ENCODE measurements at places on chromosomes 4 and X.

DNA sequence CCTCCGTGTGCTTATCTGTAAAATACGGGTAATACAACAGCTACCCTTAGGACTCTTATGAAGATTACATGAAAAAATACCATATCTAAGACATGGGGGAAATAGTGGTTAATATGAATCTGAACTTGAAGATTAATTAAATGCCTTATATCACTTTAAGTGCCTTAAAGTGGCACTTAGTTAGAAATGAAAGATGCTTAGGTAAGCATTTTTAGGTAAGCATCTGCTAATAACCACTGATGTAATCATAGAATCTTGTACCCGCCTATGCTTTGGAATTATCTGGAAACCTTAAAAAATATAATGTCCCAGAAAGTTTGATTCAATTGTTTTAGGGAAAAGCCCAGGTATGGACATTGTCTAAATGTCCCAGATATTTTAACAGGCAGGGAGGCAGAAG lies 12.2 kb downstream of the CLNK start:
- no peak overlapping the region for H3K27ac ChIP-seq
- no peaks in the 10 kb centered on the region for H3K27me3 ChIP-seq
- H3K4me1 ChIP-seq: no peaks in the 10 kb centered on the region
- no peaks in the 10 kb centered on the region for H3K36me3 ChIP-seq

DNA sequence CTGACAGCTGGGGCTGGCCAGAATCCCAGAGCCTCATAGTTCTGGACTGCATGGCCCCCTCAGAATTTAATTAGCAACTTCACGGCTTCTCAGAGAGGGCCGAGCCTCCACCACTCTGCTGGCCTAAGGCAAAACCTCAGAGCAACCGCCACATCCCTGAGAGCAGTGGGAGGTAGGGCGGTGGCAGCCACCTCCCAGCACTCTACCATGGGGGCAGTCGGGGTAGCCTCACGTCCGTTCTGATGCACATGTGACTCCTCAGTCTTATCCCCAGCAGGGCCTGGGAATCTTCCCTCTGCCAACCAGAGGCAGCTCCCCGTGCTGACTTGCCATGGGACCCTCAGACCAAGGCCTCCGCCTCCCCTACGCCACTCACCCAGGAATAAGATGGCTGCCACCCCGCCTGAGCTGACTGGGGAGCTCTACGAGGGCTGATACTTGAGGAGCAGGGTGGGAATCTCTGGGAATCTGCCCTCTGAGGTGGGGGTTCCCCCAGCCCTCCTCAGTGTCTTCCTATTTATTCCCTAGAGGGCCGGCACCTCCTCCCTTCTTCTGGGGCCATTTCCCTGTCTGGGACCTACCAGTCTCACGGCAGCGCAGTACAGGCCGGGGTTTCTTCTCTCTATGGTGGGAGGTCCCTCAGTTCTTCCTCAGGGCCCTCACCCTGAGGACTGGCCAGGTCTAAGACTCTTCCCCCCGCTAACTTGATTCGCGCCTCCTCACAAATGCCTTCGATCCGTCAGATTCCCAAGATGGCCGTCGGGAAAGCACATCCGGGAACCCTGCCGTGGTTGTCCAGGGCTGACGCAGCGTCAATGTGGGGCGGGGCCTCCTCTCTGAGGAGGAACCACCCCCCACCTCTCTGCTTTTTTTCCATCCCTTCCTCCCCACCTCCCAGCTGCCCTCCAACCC lies at the start of gene MAGEC2:
TSS of gene MAGEC2 (minus strand) at position 769 of the 912 bp plus-strand sequence. CDS start 1,303 bp downstream, outside the sequence.
- no peak within 1 kb of the TSS for H3K27ac ChIP-seq
- H3K36me3 ChIP-seq: no peaks in the 10 kb centered on the region
- no peak within 1 kb of the TSS for H3K4me3 ChIP-seq

DNA sequence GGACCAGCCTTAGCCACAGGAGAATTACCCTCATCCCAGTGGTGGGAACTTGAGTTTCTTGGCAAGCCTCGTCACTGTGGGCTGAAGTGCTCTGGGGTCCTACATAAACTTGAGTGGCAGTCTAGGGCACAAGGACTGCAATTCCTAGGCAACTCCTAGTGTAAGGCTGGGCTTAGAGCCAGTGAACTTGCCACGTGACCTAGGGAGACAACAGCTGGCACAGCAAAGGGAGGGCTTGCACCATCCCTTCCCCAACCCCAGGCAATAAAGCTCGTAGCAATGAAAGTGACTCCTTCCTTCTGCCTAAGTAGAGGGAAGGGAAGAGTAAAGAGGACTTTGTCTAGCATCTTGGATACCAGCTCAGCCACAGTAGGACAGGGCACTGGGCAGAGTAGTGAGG lies 81.8 kb downstream of the TEX11 start:
- no peak for DNase-seq
- no peaks in the 10 kb centered on the region for H3K27me3 ChIP-seq
- no peaks in the 10 kb centered on the region for H3K4me1 ChIP-seq
- H3K4me3 ChIP-seq: no peak overlapping the region

DNA sequence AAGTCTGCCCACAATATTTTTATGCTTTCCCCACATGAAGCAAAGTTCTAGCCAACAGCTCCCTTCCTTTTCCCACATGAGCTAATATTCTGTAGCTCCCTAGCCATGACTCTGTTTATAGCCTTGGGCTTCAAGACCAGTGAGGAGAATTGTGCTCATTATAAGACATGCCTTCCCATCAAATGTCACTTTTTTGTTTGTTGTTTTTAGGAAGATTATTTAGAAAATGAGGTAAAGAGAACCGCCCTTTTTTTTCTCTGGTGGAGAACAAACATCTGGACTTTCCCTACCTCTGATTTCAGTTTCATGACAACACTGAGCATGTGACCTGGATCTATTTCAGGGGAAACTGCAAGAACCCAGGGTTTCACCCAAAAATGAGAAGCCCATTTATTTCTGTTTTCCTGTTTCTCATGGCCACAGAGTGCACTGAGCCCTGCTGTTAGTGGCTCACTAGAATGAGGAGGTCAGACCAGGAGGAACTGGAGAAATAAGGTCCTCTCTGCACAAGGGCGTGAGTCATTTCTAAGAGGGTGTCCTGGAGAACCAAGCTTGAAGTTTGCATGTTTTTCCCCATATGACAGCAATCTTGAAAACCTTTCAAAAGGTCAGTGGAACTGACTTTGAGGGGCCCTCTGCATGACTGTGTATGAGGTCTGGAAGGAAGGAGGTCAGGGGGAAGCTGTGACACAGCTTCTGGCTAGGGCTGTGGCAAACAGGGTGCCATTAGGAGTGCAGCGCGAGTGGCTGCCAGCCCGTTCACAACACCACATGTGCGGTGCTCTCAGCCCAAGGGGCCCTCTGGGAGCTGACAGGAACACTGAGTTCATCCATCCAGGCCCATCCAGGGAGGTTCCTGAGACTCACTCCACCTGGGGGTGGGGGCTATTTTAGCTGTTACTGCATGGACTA lies 55.2 kb downstream of the CHST7 start:
- H3K4me3 ChIP-seq: no peak overlapping the region
- peaks cover 10% of the 10 kb centered on the region for H3K4me1 ChIP-seq
- DNase-seq: no peak
- H3K36me3 ChIP-seq: peaks cover 11% of the 10 kb centered on the region
- no peak overlapping the region for H3K27ac ChIP-seq

- H3K4me3 ChIP-seq: no peak overlapping the region
- no peaks in the 10 kb centered on the region for H3K36me3 ChIP-seq
- H3K27me3 ChIP-seq: no peaks in the 10 kb centered on the region
- H3K27ac ChIP-seq: no peak overlapping the region
- no peak for DNase-seq
Observed at GRCh38 chrX:39626749-39627148, 471.0 kb downstream of the BCOR start.

DNA sequence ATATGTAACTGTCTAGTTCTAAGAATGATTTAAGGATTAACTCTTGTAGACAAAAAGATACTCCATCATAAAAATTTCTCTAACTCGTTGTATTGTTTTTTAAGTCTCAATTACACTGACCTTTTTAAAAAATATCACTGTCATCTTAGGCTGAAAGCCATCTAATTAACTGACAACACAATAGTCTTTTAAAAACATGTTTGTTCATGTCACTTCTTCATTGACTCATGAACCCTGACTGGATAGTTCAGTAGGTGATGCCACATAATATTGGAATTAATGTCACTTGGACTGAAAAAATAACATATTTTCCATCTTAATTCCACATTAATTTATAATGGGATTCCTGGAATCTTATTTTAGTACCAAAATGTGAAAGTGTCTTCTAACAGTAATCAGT lies 179.3 kb downstream of the ADGRL3 start:
- no peaks in the 10 kb centered on the region for H3K36me3 ChIP-seq
- no peaks in the 10 kb centered on the region for H3K27me3 ChIP-seq
- H3K4me3 ChIP-seq: no peak overlapping the region
- H3K4me1 ChIP-seq: peaks cover 13% of the 10 kb centered on the region
- no peak for DNase-seq

- no peaks in the 10 kb centered on the region for H3K27me3 ChIP-seq
- H3K27ac ChIP-seq: no peak overlapping the region
- H3K4me1 ChIP-seq: peaks cover 12% of the 10 kb centered on the region
Observed at GRCh38 chr4:39730072-39730471, 32.1 kb downstream of the UBE2K start.

DNA sequence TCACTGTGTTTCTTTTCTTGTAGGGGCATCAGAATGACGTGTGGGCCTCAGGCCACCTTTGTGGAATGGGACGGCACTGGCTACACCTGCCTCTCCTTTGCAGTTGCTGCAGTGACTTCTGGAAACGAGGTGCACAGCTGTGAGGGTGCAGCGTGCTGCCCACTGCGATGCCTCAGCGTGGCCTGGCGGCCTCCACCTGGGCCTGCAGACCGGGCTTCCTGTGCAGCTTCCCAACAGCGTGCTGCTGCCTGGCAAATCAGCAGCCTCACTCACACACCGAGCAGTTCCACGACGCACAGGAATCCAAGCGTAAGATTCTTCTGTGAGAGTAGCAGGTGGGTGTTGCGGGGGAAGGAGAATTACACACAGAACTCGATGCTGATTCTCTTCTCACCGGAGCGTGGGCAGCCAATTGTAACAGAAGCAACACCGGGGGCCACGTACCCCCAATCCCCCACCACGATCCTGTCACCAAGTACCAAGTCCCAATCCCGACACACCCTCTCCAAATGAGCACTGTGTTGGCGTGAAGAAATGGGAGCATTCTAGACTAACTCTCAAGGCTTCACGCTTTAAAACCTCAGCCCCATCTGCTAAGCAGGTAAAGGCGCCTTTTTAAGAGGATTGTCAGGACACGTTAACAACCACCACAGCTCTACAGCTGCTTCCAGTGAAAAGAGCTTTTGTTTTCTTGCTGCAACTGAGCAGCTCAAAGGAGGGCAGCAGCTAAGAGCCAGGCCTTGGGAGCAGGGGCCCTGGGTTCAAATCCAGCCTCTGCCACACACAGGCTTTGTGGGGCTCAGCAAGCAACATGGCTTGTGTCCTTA lies 16.9 kb downstream of the WDR1 start:
- peaks cover 45% of the 10 kb centered on the region for H3K4me1 ChIP-seq
- no peak for DNase-seq
- H3K4me3 ChIP-seq: no peak overlapping the region
- peaks cover 29% of the 10 kb centered on the region for H3K36me3 ChIP-seq
- no peak overlapping the region for H3K27ac ChIP-seq

DNA sequence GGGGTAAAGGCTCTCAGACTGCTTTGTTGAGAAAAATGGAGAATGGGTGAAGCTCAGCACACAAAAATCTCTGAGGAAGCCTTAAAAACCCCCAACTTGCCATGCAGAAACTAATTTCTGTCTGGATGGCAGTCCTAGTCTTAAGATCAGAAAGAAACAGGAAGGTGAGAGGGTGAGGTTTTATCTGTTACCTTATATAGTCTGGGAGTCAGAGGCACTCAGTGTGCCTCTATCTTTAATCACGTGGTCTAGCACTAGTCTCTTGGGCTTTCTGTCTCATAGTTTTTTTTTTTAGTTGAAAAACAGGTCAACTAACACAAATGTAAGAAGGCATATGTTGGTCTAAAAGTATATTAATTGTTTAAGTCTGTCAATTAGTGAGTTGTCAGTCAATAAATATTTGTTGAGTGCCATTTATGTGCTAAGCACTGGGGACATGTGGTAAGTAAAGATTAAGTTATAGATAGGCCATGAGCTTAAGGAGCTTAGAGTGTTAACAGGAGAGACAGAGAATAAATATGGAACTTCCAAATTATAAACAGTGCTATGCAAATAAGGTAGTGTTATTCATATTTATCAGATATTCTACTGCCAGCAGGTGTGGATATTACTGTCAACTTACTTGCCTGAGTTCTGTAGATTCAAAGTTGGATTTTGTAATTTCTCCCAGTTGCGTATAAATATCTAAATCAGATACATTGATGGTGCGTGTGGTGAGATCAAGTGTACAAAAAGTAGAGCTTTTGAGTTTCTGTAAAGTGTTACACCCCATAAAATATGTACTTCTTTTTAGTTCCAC lies 7.0 kb downstream of the CYBB start:
- no peaks in the 10 kb centered on the region for H3K36me3 ChIP-seq
- no peaks in the 10 kb centered on the region for H3K4me1 ChIP-seq
- H3K27ac ChIP-seq: no peak overlapping the region

DNA sequence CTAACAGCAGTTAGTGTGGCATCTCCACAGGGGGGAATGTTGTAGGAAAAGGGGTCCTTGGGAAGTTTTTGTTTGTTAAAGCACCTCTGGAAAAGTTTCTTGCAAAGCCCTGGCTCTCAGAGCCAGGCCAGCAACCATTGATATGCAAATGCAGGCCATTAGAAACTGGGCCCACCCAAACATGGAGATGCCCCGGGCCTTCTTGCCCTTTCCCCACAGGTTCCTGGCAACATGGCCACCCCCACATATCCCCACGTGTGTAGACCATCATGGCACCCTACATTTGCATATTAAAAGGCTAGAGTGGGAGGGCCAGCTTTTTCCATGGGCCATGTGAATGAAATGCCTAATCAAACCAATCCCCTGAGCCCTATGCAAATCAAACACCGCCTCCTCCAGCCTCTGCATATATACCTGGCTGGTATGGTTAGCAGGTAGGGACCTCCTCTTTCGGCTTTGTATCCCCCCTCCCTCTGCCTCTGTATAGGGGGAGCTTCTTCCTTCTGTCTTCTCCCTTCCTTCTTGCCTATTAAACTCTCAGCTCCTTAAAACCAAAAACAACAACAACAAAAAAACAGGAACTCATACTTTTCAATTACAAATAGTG lies 44.0 kb upstream of the ZCCHC13 start:
- H3K4me3 ChIP-seq: no peak overlapping the region
- peaks cover 36% of the 10 kb centered on the region for H3K36me3 ChIP-seq

DNA sequence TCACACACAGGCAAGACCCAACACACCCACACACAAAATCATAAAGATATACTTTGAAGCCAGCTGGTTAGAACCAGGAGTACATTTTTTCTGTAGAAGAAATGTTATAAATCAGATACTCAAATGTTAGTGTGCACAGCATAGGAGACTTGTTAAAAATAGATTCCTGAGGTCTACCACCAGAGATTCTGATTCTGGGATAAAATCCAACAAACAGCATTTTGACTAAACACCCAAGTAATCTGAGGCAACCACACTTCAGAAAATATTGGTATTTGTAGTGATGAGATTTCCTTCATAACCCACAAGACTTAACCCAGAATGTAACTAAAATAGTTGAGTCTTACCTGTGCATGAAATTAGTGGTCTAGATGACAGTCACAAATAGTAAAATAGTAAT lies 301.8 kb downstream of the HNRNPD start:
- H3K36me3 ChIP-seq: no peaks in the 10 kb centered on the region
- no peak overlapping the region for H3K27ac ChIP-seq
- no peaks in the 10 kb centered on the region for H3K4me1 ChIP-seq
- no peak overlapping the region for H3K4me3 ChIP-seq

- H3K36me3 ChIP-seq: no peaks in the 10 kb centered on the region
- peaks cover 71% of the 10 kb centered on the region for H3K4me1 ChIP-seq
- H3K27ac ChIP-seq: peak overlapping the region; percentile 38
- DNase-seq: peak; percentile 28
- no peaks in the 10 kb centered on the region for H3K27me3 ChIP-seq
Observed at GRCh38 chrX:108029928-108030711, 14.7 kb upstream of the VSIG1 start.
